ENCODE measurements at places on chromosomes 5 and 9. TPM values are rescaled to one million over a fixed set of nuclear protein-coding genes. Genes with fewer than 3 reads are reported as not detected.

DNA sequence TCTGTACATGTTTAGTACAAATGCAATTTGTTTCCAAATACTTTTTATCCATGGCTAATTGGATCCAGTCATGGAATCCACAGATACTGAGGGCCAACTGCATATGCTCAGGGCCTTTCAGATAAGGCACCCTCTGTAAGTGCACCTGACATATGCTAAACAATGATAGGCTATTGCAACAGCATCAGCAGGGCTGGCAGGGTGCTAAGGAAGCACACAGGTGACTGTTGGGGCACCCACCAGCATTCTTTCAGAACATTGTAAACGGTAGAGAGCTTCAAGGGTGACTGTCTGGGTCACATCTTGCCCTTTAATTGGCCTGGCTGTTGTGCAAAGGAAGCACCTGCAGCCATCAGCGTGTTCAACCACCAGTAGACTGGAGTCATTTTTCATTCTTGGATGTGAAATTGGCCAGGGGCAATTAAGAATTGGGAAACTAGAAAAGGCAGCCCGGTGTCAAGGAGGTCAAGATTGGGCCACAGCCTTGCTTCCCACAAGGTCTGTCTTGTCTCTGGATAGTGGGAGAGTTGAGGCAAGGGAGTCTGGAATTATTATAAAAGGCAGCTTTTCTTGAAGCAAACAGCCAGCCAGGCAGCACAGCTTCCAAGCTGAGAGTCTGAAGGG lies 129.3 kb upstream of the RAI14 start:
- ATAC-seq: no peak

The BRINP1 gene
- total RNA-seq: not detected

The CDX1 gene
- not detected for total RNA-seq

DNA sequence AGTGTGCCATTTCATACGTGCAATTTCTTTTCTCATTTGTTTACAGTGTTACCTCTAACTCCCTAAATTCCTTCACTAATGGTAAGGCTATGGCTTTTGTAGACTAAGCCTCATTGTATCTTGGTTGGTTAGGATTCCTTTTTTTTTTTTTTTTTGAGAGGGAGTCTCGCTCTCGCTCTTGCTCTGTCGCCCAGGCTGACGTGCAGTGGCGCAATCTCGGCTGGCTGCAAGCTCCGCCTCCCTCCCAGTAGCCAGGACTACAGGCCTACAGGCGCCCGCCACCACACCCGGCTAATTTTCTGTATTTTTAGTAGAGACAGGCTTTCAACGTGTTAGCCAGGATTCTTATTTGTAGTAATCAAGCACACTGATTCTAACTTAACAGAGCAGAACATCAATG lies 57.7 kb downstream of the SPEF2 start:
- no peak for ATAC-seq

DNA sequence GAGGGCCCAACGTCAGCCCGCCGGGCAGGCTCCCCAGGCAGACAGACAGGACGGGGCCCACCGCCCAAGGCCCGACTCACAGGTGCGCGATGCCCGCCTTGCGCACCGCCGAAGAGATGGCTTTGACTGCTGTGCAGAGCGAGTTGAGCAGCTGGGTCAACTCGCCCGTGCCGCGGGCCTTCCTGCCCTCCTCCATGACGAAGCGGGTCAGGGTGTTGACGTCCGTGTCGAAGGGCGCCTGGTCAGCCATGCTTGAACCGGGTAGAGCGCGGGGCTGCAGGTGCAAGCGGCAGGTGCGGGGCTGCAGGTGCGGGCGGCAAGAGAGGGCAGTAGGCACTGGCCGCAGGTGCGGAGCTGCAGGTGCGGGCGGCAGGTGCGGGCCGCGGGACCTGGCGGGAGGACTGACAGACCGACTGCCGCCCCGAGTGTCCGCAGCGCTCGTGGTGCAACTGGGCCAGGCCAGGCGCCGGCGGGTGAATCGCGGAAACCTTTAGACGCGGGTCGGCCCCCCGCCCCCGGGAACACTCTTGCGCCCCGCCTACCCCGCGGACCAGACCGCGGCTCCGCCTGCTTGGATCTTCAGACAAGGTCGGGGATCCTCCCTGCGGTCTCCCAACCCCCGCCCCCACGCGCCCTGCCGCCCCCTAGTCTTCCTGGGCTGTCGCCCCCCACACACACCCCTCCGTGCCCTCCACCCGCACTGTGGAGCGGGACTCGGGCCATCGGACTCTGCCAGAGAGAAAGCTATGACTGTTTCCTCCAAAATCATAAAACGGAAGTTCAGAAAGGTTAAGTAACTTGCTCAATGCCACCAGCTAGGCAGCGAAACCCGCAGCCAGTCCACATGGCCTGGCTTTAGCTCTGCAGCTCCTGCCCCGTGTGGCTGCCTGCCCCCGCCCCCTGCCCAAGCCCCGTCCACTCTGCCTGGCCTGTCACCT lies at the start of gene FBP1:
TSS of gene FBP1 (minus strand) at position 458 of the 938 bp plus-strand sequence. CDS start at position 250, 208 bp downstream.
- peak; percentile 65 for ATAC-seq

The ICE1 gene
- 41.6 TPM for total RNA-seq

DNA sequence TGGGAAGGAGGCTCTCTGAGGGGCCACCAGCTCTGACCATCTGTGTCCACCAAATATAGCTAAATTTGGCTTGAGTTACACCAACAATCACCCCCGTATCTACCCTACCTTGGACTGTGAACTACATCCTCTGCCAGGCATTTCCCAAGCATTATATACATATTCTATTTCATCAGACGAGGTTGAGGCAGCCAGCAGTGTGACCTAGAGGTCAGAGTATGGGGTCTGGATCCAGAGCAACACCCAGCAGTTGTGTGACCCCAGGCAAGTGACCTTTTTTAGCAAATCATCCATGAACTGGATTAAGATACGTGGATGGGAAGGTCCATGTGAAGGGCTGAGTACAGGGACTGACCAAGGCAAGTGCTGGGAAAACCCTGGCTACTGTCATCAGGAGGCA lies 180.6 kb downstream of the HSPA4 start:
- ATAC-seq: no peak

GRCh38 chr5:29561564-29561963 lies 1631.9 kb upstream of the CDH6 start:
- no peak for ATAC-seq

The WHRN gene
- total RNA-seq: 12.9 TPM

The SYNPO gene
- total RNA-seq: 35.9 TPM

DNA sequence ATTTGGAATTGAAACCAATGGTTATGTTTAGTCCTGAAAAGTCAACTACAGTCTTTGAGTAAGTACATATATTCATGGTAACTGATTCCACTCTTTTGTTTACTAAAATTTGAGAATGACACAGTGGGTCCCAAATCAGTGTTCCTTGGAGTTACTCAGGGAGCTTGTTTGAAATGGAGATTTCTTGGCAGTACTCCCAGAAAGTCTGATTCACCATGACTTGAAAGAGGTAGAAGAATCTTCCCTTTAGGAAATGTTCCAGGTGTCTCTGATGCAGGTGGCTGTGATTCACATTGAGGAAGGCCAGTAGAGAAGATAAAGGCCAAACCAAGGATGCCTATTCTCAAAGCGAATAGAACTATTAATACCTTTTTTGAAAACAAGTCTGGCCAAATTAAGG lies 1078.3 kb downstream of the CDH12 start:
- no peak for ATAC-seq

- ATAC-seq: no peak
These were observed 32.7 kb downstream of the OSMR start for GRCh38 chr5:38878391-38879077.

The GLRA1 gene
- total RNA-seq: not detected

- ATAC-seq: no peak
These were observed 223.5 kb upstream of the DAB2 start for GRCh38 chr5:39648085-39648847.

- no peak for ATAC-seq
These were observed 12.4 kb downstream of the RLN2 start for GRCh38 chr9:5292141-5292540.

Data from gastroesophageal sphincter (tissue), 4 donors.